ENCODE measurements at places on chromosomes 3 and 15. TPM values are rescaled to one million over a fixed set of nuclear protein-coding genes. Genes with fewer than 3 reads are reported as not detected.

- DNase-seq, result no peak
Observed at GRCh38 chr3:75296858-75297257, 367.3 kb upstream of the FRG2C start.

DNA sequence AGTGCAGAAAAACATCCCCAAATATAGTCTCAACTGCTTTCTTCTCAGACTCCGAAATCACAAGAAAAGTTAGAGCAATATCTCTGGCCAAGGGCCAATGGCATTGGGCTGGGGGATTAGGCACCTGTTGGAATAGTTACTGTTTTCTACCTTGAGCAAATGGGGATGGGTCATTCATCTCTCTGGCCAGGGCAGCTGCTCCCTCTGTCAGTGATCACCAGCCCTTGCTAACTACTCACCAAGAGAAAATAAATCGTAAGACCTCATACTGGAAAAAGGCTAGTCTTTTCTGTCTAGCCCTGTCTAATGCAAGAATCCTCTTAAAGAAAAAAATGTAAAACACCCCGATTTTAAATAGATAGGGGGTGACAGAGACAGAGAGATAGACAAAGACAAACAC lies 10.9 kb downstream of the CERS3 start:
- no peak for DNase-seq

GRCh38 chr3:15982667-15983196 lies 185.0 kb upstream of the ANKRD28 start:
- DNase-seq, result peak; percentile 42

- no peak for DNase-seq
Observed at GRCh38 chr3:83048556-83048955, 1287.1 kb upstream of the GBE1 start.

DNA sequence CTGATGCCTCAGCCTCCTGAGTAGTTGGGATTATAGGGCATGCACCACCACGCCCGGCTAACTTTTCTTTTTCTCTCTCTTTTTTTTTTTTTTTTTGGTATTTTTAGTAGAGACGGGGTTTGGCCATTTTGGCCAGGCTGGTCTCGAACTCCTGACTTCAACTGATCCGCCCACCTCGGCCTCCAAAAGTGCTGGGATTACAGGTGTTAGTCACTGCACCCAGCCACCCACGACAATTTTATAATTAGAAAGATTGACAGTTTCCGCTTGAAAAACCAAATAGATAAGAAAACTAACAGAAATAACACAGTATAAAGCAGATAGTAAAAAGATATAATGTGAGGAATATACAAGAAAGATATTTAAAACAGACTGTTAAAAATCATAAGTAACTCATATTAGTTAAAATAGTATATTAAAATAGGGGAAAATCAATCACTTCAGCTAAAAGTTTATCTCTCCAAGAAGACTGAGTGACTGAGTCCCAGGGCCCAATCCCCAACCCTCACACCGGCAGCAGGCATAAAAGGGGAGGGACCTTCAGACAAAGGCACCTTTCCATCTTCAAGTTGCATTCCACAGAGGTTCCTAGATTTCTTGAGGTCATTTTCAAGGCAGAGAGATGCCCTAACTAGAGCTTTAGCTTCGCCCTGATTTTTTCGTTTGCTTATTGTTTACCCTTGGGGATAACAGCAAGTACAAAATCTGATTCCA lies 1.4 kb upstream of the WHAMM start:
- DNase-seq, result no peak

- DNase-seq, result no peak
Observed at GRCh38 chr15:52480990-52481389, 47.7 kb downstream of the MYO5A start.

GRCh38 chr3:142648950-142649349 lies 52.8 kb downstream of the PLS1 start:
- DNase-seq, result no peak

GRCh38 chr15:72965671-72966070 lies 86.6 kb upstream of the NEO1 start:
- DNase-seq, result no peak

DNA sequence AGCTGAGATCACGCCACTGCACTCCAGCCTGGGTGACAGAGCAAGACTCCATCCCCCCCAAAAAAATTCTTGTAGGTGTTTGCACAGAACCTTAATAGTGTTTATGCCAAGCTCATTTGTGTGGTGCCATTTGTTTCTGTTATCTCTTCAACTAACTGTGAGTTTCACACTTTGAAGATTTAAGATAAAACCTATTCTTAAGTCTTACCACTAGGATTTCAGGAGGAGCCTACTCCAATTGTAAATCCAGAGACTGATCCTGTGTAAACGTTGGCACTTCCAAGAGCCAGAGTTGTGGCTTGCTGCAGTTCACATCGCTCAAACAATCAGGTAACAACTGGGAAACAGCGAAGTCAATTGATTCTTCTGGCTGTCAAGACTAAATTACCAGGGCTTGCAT lies 242.4 kb upstream of the SATB1 start:
- DNase-seq, result no peak

DNA sequence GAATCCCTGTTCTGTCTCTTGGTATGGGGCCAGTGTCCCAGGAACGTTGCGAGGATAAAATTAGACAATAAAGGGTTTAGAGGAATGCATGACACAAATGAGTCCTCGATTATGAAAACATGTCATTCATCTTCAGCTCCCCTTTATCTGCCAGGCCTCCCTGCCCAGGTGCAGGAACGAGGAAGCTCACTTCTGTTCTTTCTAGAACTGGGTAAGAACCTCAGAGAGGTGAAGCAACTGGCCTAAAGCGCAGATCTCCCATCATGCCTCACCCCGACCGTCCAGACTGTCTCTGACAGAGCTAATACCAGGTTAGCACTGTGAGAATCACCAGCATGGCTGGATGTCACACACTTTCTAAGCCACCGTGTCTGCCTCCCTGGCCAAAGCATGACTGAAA lies 1.5 kb upstream of the ITIH1 start:
- no peak for DNase-seq

GRCh38 chr3:36380221-36381031 lies at the start of gene STAC:
Gene STAC, plus strand, starts transcription at chr3:36380504. Its CDS starts 140 bp downstream, at chr3:36380644.
- no peak for DNase-seq

- DNase-seq, result no peak
Observed at GRCh38 chr3:188267790-188268335, 113.9 kb downstream of the LPP start.

DNA sequence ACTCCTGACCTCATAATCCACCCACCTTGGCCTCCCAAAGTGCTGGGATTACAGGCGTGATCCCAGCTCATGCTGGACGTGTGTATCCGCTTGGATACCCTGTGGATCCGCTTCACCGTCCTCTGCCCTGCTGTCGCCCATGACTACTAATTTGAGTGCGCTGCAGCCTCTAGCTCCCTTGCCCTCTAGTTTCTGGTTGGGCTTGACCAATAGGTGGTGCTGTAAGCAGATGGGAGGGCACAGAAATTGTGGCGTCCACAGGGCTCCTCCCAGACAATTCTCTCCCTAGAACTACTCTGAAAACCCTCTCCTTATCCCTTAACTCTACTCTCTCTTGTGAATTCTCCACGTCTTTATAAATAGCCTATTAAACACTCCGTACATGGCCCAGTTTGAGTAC lies 36.2 kb downstream of the ZPLD1 start:
- DNase-seq, result no peak

- DNase-seq, result no peak
Observed at GRCh38 chr3:135991621-135992020, 26.1 kb downstream of the PPP2R3A start.

- DNase-seq, result no peak
Observed at GRCh38 chr3:146777941-146778340, 172.8 kb upstream of the PLSCR5 start.

DNA sequence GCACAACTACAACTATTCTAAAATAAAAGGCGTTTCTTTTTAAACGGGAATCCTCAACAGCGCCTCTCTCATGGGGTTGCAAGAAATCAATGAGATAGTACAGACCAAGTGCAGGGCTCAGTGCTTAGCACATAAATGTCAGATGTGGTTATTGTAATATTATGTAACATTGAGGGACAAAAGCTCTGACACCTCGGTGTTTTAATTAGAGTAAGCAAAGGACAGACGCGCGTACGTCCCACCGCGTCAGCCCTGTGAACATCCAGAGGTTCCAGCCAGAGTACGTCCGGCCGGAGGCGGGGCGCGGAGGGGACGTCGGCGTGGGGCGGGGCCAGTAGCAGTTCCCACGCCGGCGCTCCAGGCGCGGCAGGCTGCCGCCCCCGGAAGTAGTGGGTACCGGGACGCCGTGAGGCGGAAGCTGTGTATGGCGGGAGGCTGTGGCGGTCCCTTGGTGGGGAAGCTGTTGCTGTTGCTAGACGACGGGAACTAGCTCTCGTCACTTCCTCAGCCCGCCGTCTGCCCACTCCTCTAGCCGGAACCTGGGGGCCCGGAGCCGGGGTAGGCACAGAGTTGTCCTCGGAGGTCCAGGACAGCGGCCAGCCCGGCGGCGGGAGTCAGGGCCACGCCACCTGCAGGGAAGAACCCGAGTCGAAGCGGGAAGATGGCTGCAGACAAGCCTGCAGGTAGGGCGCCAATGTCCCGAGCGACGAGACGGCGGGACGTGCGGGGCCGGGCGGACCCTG lies at the start of gene CNOT10:
Gene CNOT10 (plus strand): TSS at position 389 of the 743 bp plus-strand sequence. CDS start 273 bp downstream, at position 662.
- peak; percentile 89 for DNase-seq

DNA sequence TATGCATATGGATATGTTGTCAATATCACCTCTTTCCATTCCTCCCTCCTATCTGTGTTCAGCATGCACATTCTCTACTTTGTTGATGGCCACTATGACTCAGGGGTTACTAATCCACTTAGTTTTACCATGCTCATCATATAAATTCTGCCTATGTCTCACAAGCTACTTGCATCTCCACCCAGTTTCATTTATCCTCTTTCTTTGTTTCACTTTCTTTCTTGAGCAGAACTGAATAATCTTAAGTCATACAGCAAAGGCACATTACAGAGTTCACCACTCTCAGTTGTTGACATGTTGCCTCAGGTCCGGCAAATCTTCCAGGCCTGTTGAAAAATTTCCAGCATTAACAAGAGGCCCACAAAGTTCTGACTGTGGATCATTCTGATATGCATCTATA lies 71.5 kb downstream of the SSR3 start:
- no peak for DNase-seq

DNA sequence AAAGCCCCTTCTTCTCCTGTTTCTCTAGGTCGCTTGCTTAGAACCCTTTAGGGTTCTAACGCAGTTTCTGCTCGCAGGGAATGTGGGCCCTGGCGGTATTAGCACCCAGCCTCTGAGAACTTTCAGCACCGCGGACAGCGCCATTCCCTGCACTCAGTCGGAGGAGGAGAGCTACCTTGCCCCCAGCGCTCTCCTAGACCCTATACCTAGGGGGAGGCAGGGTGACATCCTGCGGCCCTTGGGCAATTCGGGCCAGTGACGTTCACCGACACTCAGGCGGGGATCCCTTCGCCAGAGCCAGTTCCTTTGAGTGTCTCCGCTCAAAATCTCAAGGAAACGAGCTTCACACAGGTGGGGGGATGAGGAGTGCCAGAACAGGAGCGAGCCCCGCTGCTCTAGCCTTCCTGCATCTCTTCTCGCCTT lies 1.3 kb downstream of the SLC7A14 start:
- peak; percentile 80 for DNase-seq

DNA sequence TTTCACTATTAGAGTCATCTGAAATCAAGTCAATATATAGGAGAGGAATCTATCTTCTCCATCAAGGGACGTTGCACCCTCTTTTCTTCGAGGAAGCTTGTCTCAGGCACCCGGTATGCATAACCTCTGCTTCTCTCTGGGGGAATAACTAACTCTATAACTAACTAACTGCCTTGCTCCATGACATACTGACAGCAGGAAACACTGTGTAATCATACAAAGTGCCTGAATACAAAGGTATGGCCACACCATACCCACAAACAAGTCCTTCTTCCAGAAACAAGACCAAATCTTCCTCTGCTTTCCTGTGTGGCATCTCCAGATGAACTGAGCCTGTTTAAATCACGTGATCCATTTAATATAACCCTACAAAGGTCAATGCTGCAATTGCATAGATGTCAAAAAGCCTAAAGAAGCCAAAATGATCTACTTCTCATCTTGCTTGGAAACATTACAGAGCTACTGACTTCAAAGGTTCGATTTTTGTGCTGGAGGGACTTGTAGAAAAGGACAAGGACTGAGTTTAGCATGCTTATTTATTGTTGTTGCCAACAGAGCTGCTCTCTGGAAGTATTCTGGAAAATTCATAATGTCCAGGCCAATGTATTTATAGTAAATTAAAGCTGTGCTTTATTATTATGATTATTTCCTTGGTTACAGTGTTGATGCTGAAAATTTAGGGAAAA lies 380.5 kb downstream of the FOXP1 start:
- no peak for DNase-seq

GRCh38 chr15:76863693-76864092 lies 41.4 kb downstream of the SCAPER start:
- no peak for DNase-seq

DNA sequence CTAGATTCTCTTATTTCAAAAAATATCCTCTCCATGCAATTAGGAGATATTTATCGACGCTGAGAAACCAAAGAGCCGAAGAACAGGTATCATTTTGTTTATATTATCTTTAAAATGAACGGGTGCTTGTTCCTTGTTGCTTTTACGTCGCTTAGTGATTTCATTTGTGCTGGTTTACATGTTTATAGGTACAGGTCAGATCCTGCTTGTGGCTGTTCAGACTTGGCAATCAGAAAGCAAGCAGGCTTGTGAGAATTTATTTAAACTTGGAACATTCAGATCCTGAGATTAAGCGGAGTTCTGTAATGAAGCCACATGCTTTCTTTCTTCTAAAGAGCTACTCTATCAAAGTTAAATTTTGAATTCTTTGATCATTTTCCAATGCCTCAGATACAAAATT lies 43.0 kb upstream of the ATP2C1 start:
- no peak for DNase-seq

- DNase-seq, result no peak
Observed at GRCh38 chr3:50263478-50264382, 5.2 kb upstream of the SEMA3B start.

GRCh38 chr3:137972396-137972795 lies 37.6 kb upstream of the CLDN18 start:
- no peak for DNase-seq

- DNase-seq, result no peak
Observed at GRCh38 chr3:156455839-156456238, 99.1 kb downstream of the SSR3 start.

GRCh38 chr3:147422601-147423536 lies 13.7 kb downstream of the ZIC1 start:
- no peak for DNase-seq

GRCh38 chr15:33994005-33994615 lies 25.8 kb downstream of the CHRM5 start:
- DNase-seq, result no peak

DNA sequence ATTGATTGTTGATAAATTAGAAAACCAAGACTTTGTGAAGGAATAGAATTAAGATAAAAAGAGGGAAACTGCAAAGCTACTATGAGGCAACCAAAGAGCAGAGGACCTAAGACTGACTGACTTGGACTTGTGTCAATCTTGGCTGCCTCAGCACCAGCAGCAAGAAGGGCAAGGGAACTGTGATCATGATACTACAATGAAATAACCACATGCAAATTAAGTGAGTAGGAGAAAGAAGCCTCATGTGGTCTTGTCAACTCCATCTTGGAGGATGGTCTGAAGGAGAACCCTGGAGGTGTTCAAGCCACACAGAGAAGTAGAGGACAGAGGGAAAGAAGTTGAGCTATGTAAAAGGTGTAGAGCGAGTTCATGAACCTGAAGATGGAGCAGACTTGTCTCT lies 47.3 kb upstream of the THRB start:
- no peak for DNase-seq

- no peak for DNase-seq
Observed at GRCh38 chr3:166052440-166052839, 215.2 kb upstream of the BCHE start.

UNC13C gene
- 13.0 TPM for polyA plus RNA-seq

IGDCC3 gene
- 12.6 TPM for polyA plus RNA-seq

KCNAB1 gene
- polyA plus RNA-seq, result 1.2 TPM

AVEN gene
- 15.6 TPM for polyA plus RNA-seq

FOXL2 gene
- not detected for polyA plus RNA-seq

ANKUB1 gene
- 0.44 TPM for polyA plus RNA-seq

NPAP1 gene
- polyA plus RNA-seq, result 0.74 TPM

ENTPD3 gene
- 10.1 TPM for polyA plus RNA-seq

DHX36 gene
- polyA plus RNA-seq, result 69.9 TPM
